ENCODE measurements at places on chromosomes 2 and 18. TPM values are rescaled to one million over a fixed set of nuclear protein-coding genes. Genes with fewer than 3 reads are reported as not detected.
A peak's percentile ranks its signal among the peaks of the same experiment; 100 is the strongest.

DNA sequence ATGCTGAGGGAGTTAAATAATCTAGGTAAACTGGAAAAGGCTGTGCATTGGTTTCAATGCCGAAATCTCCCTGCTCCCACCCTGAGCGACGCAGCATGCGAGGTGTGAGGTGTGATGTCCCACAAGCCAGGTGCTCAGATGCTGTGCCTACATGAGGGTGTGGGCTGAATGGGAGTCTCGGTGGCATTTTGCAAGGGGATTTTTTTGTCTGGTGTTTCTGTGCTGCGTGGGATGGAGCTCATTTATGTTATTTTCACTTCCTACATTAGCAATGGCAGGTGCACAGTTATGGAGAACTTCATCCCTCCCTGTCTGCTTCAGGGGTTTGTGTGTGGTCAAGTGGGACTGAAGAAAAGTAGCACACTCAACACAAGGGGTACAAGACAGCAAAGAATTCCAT is 110.2 kb upstream of the CCDC68 start:
- no peak for DNase-seq

DNA sequence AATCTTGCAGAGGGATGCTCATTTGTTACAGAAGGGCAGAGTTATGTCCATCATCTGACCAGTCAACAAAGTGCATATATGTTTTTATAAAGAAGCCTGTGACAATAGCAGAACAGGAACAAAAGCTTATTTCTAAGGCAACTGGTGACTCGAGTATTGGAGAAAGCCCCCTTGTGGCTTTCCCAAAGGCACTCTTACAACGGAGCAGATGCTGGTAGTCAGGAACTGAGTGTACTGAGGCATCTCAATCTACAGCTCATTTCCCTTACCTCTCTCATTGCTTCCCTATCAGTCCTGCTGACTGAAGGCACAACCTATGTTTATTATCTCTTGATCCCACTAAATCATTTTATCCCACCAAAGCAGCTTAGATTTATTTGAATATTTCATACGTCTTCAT is 557.1 kb upstream of the CHAC2 start:
- no peak for DNase-seq

DNA sequence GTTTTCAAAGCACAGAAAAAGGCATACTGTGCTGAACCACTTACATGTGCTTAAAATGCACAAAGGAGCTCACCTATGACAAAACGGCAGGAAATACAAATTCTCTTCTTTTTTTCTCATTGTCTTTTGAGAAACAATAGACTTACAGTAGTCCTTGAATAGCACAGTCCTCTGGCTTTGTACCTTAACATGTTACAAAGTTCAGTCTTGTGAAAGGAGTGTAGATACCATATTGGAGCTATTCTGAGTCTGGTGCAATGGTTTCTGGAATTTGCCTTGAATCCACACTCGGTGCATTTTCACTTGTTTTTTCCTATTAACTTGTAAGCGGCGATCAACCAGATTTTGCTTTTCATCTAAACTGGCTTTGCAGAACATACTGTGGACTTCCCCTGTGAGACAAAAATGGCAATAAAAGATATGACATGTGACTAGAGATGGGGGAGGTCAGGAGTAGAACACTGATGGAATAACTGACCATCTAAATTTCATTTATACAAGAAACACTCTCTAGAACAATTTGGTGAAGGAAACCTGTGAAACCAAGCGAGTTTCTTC is 109.7 kb downstream of the METTL8 start:
- no peak for DNase-seq

- no peak for DNase-seq
Observed at GRCh38 chr2:12980817-12981216, 264.1 kb downstream of the TRIB2 start.

GRCh38 chr2:238803996-238804870 is 43.7 kb upstream of the TWIST2 start:
- DNase-seq = no peak

DNA sequence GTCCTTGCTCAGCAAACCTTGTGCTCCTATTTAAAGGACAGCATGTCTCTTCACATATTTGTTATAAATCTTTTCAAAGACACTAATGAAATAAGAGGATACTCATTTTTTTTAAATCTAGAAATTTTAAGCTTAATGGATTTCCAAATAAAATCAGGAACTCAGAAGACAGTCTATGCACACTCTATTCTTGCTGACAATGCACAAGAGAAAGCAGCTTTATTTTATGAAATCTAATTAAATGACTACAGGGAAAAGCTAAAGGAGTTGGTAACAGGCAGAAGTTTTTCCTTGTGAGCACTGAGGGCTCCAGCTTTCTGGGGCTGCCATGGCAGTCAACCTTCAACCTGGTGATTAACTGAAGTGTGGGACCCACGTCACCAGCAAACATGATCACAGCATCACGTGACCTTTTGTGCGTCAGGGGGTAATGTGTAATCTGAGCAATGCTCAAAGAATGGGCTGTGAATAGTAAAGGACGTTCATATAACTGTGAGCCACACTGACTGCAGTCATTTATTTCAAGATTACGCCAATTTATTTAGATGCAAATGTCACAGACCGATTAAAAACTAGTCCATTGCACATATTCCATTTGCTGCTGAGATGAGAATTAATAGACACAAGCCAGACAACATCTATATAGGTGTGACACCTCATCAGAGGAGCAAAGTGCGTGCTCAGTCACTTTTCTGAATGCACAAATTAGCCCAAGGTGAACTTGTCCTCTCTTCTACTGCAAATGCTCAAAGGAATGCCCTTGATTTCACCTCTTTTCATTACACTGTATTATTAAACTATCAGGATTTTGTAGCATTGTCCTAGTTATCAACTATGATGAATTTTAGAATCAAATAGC is 11.6 kb upstream of the DNER start:
- DNase-seq = no peak

DNA sequence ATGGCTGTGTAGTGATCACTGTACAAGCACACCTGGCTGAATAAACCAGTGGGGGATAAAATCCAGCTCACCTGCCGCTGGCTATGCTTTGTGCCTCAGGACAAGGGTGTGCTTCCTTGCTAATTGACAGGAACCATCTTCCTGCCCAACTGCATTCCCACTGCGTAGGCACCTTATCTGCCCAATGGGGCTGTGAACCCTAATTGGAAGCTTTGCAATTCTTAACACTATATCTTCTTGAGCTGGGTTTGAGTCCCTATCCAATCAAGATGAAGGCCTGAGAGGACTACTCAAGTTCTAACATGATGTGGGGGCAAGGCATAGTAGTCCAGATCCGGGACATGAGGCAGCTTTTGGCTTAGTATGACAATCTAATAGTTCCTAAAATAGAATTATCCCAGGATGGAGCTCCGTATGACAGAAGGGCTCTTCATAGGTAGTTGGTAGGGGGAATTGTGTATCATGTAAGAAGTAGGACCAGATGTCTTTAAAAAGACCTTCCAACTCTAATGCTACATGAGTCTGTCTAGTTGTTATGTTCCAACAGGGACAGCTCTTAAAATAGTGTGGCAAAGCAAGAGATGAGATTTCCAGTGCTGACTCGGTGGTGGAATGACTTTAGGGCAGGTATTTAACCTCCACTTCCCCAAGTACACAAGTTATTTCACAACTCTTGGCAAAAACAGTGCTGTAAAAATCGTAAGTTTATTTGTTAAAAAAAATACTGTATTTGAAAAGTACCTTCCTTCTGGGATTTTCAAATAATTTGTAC is 2.3 kb upstream of the TMEM150A start:
- no peak for DNase-seq

DNA sequence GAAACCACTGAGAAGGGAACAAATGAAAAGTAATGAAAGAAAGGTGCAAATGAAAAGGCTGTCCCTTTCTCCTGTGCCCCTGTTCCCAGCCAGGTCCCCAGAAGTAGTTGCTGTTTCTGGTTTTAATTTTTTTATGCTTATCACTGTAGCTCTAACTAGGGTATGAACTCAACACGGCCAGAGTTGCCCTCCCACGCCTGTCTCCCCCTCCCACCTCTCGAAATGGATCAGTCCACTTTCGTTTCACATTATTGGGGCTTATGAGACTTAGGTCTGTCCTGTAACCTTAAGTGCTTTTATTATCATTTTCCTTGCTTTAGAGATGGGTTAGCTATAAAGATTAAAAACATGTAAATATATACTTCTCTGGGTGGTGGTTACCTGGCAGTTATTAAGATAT is 8.6 kb downstream of the RBFA start:
- DNase-seq = no peak

DNA sequence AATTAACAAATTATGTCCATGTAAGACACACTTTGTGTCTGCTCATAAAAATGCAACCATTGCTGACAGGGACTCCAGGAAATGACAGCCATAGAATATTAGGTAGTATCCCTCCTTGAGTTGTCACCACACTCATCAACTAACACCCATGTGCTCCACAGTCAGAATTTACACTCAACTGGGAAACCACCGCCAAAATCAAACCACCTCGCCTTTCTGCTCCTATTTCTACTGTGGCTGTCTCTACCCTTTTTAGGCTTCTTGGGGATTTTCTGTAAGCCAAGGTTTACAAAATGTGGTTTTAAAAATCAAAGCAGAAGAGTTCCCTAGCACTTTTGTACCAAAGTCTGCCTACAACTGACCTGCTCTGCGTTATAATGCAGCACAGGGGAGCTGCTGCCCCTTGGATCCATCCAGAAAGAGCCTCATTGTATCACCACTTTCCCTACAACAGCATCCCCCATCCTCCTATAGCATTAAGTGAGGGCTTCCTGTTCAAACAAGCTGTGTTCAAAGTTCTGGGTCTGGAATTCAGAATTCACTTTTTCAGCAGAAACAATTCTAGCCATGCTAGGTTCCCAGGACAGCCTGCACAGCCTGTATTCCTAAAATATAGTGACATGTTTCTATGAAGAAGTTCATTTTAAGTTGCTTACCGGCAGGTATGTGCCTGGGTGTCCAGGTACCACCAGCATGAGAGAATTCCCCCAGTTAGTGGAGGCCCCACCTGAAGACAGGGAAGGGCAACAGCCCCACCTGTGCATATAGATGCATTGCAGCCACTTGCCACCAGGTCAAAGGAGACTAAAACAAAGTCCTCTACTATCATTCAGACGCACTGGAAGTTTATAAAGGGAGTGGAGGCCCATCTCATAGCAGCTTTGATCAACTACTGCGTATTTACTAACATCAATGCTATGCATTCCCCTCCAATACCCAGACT is 104.3 kb downstream of the MYO5B start:
- no peak for DNase-seq

- DNase-seq = no peak
Observed at GRCh38 chr2:1864981-1865421, 120.7 kb upstream of the PXDN start.

GRCh38 chr2:74915743-74916142 is 42.7 kb upstream of the POLE4 start:
- DNase-seq = peak; percentile 61

DNA sequence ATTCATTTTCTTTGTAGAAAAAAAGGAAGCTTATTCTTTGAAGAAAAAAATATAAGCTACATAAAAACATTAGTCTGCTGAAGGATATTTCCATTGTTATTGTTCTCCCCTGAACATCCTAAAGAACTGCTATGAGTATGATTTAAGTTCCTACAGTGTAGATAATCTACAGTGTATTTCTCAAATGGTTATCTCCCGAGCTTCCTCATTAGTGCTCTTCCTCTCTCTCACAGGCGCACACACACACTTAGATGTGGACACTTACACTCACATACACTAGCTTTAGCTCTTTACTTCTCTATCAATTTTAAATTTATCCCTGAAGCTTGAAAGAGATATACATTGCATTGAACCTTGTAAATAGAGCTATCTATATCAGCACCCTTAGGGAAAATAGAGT is 681.0 kb downstream of the KCNJ3 start:
- DNase-seq = no peak

DNA sequence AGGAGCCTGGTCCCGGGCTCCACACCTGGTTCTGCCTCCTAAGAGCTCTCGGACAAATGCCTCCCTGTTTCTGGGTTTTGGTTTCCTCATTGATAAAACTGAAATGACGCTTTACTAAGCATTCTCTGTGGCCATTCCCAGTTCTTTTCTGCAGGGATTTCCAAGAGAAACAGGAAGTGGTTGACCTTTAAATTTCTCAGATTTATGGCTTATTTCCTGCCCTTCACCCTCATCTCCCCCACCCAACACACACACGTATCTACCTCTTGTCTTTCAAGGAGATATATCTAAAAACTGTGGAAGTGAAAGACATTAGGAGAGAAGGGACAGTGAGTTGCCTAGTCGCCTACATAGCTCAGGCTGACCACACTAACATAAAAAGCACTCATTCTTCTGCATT is 53.0 kb downstream of the PIEZO2 start:
- DNase-seq = no peak

DNA sequence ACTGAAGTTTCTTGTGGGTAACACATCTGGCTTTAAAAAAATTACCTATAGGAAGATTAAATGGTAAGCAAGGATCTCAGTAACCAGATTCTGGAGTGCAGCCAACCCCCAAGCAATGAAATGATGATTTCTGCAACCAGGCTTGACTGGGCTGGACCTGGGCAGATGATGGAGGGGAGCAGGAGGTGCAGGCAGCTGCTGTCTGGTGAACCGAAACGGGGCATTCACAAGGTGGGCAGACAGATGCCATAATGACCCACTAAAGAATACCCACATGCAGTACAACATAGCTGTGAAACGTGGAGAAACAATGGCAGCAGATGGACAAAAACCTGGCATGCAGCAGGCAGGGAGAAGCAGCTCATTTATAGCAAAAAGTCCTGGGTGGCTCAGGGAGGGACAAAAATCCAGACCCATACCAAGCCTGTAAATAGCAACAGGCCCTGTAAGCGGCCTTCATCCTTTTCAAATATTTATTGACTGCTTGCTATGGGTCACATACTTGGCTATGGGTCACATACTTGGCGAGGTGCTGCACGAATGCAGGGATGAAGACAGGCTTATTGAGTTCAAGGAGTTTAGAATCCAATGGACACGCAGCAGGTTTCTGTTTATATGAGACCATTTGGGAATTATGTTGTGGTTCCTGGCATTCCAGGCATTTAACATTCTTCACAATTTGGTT is 244.7 kb downstream of the HRH4 start:
- no peak for DNase-seq

DNA sequence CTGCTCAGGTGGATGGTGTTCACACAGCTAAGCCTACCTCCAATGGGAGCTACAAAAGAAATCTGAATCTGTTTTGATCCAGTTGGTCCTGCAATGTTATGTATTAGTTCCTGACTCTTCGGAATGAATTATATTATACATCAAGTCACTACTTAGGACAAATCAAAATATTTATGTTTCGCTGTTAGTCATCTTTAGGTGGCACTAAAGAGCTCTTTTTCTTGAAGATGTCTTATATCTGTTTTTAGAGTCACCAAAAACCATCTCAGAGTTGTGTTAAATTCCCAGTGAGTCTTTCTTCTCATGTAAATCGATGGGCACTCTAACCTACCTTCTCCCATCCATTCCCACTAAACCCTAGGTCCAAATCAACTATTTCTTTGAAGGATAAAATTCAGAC is 2.2 kb downstream of the DNER start:
- DNase-seq = no peak

- no peak for DNase-seq
Observed at GRCh38 chr2:138536302-138536701, 34.7 kb downstream of the SPOPL start.

RNF103 gene
- total RNA-seq = 18.4 TPM

CPS1 gene
- 3.7 TPM for total RNA-seq

CFC1 gene
- not detected for total RNA-seq

LYG2 gene
- not detected for total RNA-seq

PLB1 gene
- total RNA-seq = 0.39 TPM

CSRNP3 gene
- not detected for total RNA-seq

SPHKAP gene
- not detected for total RNA-seq

ABCG5 gene
- total RNA-seq = not detected

MROH2A gene
- not detected for total RNA-seq
